ENCODE measurements at places on chromosomes 16 and 17.

DNA sequence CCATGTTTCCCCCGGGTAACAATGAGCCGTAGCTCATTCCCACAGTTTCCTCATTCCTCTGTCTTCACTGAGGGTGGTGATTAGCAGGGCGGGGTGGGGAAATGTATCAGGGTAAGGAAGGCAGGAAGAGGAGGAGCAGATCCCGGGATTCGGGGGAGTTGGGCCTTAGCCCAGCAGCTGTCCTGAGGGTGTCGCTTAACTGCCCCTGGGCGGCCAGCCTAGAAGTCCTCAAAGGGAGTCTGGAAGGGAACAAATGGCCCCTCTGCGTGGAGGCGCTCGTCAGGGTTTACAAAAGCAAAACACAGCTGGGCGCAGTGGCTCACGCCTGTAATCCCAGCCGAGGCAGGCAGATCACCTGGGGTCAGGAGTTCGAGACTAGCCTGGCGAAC lies 14.3 kb downstream of the MLYCD start:
- no peak for DNase-seq

DNA sequence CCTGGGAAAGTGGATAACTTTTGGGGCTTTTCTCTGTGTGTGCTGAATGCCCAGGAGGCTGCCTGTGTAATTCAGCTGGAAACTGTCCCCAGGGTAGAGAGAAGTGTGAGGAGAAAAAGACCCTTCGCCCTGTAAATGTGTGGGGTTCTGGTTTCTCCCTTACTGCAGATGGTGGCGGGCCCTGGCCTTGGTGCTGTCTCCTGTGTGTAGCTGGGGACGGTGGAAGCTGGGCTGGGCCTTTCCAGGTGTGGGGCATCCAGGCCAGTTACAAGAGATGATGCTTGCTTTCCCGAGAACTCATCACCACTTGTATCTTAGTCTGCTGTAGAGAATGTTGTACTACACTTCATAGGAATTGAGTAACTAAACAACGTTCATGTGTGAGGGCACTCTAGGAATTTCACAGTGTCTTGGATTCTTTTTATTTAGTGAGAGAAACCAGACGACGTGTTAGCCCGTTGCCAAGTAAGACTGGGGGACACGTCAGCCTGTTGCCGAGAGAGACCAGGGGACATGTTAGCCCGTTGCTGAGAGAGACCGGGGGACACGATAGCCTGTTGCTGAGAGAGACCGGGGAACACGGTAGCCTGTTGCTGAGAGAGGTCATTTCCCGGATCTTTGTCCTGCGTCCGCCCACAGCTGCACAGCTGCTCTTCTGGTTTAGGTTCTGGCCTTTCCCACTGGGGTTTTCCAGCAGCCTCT lies 43.1 kb downstream of the TBCD start:
- no peak for DNase-seq

GRCh38 chr17:63558441-63558840 lies 8.2 kb downstream of the DCAF7 start:
- no peak for DNase-seq

DNA sequence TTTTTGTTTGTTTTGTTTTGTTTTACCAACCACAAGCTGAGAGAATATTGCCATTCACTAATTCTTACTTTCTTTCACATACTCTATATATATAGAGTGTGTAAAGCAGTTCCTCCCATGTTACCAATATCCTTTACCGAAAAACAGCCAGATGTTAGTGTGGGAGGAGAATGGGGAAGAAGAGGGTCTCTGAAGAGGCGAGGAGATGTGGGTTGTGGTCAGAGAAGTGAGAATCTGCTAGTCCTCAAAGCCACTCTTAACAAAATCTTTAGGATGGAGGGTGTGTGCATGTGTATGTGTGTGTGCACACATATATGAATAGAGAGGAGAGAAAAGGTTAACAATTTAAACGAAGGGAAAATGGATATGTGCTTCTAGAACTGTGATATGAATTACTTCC lies 80.6 kb downstream of the TUBD1 start:
- no peak for DNase-seq

DNA sequence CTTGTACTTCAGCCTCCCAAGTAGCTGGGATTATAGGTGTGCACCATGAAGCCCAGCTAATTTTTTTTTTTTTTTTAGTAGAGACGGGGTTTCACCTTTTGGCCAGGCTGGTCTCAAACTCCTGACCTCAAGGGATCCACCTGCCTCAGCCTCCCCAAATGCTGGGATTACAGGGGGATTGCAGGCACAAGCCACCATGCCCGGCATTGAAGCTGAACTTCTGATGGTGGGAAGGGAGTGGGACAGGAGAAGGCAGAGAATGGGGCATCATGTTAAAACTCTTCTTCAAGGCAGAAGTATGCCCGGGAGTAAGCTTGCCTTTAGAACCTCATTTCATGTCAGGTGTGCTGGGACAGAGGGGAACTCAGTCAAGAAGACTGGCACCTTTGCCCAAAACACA lies 48.6 kb upstream of the ZFHX3 start:
- no peak for DNase-seq

DNA sequence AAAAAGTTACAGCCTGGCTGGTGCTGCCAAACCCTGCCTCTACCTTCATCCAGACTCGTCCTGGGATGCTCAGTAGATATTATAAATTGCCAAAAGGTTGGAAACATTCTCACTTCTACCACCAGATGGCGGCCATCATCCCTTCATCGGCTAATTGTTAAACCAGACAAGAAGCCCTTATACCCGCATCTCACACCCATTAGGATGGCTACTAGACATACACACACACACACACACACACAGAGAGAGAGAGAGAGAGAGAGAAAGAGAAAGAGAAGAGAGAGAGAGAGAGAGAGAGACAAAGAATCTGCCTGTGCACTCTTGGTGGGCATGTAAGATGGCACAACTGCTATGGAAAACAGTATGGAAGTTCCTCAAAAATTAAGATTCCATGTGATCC lies 15.0 kb upstream of the SCIMP start:
- DNase-seq = peak; percentile 25

DNA sequence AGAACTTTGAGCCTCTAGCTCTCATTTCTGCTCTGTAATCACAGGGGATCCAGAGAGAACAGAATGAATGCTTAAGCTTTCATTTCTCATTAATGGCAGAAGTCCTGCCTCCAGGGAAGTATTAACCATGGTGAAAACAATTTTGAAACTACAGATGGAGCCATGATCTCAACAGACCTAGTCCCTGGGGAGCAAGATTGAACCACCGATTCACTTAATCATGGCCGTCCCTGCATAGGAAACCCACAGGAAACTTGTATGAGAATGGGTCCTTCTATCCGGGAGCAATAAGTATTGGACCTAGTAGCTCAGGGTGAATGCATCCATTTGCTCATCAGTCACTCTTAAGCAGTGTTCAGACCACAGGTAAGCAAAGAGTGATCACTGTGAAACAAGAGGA lies 40.2 kb upstream of the CLEC18A start:
- DNase-seq = no peak

DNA sequence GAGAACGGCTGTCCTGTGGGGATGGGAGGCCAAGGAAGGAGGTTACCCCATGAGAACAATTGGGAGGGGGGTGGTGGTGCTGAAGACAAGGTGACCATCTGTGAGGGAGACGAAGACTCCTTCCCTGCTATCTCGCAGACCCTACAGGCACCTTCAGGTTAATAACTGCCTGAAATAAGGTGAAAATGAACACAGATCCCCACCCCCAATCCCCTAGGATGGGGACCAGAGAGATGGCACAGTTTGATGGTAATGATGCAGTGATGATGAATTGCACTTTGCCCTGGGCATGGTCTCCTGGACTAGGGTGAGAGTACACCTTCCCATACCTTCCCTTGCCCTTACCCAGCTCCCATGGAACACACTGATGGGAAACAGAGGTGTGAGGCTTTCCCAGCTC lies 1.4 kb upstream of the NAE1 start:
- DNase-seq = no peak

- DNase-seq = no peak
These were observed 684 bp downstream of the SLX4 start for GRCh38 chr16:3610698-3611145.

Measured in NCI-H510A (cell line).